ENCODE measurements at places on chromosomes 4 and X.

- no peak for DNase-seq
These were observed 604.3 kb downstream of the PACRGL start for GRCh38 chr4:21304540-21304887.

DNA sequence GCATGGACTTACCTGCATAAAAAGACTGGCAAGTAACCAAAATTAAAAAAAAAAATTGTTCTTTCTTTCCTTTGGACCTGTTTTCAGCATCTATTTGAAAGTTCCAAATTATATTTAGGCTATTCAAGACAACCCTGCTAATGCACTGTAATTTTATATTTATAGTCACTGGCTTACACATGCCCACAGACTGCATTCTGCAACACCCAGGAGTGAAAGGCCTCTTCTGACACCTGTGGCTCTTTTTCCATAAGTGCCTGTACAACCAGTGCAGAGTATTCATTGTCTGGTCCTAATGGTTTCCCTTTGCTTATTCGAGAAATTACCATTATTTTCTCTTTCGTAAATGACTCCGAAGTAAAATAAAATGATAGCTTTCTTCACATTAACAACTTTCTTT, 143.3 kb downstream of the RNF150 start:
- DNase-seq: no peak

DNA sequence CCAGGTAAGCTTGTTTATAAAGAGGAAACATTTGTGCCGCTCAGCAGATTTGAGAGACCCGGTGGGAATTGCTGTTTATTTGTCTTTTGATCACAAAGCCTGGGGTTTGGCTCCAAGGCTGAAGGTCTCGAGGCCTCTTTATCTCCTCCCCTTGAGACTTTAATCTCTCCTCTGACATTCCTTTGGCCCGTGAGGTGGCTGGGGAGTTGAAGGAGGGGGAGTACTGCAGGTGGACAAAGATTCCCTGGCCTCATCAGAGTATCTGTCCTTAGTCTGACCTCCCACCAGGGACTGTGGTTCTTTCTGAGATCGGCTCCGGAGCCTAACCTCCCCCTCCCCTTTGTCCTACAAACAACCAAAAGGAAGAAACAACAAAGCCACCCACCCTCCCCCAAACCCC, 216.5 kb downstream of the MID1IP1 start:
- DNase-seq: no peak

GRCh38 chr4:76212851-76213414, 691 bp downstream of the SCARB2 start:
- no peak for DNase-seq

DNA sequence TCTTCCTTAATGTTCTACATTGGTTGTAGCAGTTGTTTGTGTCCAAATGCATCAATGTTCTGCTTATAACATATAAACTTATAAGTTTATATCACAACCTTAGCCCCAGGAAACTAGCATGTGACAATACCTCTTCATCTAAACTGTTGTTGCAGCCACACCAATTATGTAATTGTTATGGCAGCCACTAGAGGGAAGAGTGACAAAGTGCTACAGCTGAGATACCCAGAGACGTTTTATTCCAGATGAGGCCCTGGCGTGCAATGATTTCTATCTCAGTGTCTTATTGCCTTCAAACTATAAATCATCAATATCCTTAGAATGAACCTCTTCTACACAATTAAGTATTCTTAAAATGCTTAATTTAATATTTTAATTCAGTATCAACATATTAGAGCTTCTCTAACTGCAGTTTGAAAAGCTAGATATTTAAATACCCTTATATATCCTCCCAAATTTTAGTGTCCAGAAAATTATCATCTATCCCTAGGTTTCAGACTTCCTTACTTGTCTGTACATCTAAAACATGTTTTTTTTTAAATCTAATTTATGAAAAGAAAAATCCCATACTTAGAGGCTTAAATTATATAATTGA, 171.6 kb downstream of the PCDH10 start:
- DNase-seq: peak; percentile 2

- no peak for DNase-seq
These were observed 587.7 kb downstream of the GLUD2 start for GRCh38 chrX:121635141-121635540.

DNA sequence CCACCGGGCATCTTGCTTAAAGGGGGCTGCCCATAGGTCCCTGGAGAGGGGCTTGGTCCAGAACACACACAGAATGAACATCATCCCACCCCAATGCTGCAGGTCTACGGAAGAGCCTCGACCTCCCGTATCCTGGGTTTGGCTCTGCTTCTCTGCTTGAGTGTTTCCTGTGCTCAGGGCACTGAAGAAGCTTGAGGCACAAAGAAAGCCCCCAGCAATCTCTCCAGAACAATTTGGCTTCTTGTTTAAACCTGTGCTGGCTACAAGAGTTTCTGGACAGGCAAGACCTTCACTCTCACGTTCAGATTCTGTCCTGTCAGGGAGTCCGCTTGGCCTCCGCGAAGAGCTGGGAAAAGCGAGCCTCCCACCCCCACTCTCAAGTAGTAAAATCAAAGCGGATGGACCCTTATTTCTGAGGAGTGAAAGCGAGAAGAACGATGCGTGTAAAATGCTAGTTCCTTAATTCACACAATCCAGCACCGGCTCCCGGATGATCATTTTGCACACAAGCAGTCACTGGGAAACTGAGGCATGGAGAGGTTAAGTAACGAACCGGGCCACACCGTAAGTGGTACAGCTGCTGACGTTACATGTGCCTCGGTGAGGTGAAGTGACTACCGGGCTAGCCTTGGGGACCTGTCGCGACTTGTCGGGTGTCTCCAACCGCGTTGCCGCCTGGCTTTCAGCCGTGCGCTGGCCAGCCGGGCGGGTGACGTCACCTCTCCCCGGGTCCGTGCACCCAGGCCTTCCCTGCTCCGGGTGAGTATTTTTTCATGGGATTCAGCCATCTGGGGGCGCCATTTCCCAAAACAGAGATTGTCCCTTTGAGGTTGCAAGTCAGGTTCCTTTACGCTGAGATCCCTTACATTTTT, 3.1 kb upstream of the SFRP2 start:
- DNase-seq: no peak

DNA sequence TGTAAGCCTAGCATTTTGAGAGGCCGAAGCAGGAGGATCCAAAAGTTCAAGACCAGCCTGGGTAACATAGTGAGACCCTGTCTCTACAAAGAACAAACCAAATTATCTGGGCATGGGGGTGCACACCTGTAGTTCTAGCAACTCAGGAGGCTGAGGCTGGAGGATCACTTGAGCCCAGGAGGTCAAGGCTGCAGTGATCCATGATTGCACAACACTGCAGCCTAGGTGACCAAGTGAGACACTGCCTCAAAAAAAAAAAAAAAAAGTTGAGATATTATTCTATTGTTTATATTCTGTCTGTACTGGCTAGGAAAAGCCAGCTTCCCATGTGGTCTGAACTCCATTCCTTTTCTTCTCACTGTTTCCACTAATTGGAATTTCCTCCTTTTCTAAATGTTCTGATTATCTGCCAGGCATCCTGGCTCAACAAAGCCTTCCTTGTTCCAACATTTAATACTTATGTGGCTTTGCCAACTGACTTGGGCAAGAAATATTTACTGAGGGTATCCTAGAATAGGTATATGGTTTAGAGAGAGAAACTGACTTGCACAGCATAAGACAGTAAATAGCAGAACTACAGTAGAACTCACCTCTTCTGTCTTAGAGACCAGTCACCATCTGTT, 175.2 kb upstream of the ADAMTS3 start:
- DNase-seq: no peak

- no peak for DNase-seq
These were observed 208.1 kb upstream of the TET2 start for GRCh38 chr4:104938624-104939023.

DNA sequence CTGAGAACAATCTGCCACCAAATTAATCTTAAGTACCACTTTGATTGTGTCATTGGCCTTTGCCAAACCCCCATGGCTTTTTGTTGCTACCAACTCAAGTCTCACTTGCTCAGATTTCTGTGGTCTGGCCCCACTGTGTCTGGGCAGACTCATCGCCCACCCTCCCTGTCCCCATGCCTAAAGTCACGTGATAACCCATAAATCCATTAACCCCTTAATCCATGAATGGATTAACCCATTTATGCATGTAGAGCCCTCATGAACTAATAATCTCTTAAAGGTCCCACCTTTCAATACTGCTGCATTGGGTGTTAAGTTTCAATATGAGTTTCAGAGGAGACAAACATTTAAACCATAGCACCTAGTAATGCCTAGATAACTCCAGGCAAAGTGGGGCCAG, 78.5 kb upstream of the BLTP1 start:
- no peak for DNase-seq

- peak; percentile 19 for DNase-seq
These were observed 27.6 kb upstream of the INTU start for GRCh38 chr4:127604949-127605709.

- DNase-seq: no peak
These were observed 536.9 kb downstream of the RAPGEF2 start for GRCh38 chr4:159639671-159640323.

DNA sequence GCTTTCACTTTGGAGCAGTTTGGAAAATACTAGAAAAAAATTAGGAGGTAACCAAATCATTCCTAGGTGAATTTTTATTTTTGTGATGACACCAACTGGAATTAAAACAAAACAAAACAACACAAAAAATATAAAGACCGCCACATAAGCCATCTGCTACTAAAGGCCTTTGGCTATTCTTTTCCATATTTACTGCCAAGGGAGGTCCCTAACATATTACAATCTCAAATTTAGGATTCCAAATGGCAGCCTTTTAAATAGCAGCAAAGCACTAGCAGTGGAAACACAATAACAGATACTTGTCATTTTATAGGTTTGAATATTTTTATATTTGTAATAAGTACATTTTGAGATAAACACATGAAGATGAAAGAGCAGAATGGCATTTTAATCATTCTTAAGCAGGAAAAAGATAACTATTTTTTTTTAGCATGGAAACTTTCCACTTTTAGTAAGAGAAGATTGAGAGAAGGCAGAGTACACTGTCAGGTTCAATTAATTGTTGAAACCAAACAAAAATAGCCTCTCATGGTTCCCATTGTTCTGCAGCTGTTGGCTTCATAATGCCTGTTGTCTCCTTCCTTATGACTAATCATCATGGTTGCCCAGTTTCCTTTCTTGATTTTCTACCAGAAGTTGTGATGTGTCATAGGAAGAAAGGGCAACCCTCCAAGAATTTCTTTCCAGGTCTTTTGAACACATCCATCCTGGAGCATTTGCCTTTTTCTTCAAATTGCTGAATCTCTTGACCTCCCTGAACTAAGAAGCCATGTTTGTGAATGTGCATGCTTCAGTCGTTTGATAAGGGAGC, 219.0 kb upstream of the EMCN start:
- peak; percentile 87 for DNase-seq

DNA sequence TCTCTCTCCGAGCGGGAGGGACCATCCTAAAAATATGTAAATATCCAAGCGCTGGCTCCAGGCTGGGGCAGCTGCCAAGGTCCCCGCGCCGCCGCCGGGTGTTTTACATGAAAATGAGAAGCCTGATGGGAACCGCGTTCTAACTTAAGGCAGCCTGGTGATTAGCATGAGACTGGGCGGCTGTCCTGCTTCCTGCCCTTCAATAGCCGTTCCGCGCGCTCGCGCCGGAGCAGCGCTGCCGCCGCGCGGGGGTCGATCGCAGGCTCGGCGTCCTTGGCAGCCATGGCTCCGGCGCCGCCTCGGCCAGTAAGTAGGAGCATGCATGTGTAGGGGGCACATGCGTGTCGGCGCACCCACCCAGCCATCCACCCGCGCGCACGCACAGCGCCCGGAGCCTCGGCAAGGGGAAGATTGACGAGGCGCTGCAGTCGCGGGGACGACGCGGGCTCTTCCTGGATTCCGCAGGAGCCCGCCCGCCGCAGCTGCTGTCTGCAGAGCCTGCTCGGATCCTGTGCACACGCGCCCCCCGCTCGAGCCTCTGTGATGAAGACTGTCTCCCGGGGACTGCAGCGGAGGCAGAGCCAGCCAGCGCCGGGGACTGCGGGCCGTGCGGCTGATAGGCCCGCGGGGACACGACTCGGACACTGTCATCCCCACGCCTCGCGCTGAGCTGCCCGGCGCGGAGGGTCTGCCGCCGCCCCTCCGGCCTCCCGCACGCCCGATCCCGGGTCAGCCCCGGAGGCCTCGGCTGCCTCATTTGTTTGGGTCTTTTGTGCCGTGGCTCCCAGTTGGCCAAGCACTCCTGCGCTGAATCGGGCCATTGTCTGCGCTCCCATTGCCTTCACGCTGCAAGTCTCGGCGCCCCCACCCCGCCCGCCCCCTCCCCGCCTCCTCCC, 734 bp downstream of the STOX2 start:
- DNase-seq: no peak

DNA sequence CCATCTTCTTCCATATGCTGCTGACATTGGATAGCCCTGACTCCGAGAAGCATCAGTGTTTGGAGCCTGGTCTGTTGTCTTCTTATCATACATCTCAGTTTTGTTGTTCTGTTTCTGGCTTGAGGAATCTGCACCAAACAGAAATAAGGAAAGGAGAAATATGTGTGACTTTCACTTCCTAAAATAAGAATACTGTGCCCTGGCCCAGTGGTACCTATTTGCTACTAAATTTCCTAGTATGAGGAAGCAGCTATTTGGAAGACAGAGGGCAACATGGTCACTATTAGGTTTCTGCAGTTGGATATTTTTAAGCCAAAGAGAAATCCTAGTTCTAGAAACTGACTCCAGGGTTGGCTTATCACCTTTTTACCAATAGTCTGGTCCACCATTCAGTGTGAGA, 16.8 kb downstream of the CT47C1 start:
- DNase-seq: no peak

- peak; percentile 72 for DNase-seq
These were observed 9.9 kb upstream of the GABRE start for GRCh38 chrX:151984328-151984727.

DNA sequence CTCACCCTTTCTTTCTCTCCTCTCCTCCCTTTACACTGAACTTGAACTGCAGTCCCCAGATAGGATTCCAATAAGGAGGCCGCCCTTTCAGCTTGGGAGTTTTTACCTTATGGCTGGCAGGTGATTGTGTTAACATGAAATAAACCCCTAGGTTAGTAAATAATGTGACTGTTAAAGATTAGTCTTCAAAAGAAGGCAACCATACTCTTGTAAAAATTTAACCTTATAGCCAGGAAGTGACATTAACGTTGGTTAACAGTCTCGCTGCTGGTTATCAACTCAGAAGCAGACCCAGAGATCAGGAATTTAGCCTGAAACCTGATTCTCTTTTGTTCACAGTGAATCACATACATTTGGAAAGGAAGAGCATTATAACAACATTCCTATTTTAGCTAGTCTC, 15.2 kb downstream of the FHDC1 start:
- no peak for DNase-seq

GRCh38 chrX:111010111-111010510, 85.9 kb upstream of the PAK3 start:
- no peak for DNase-seq

- no peak for DNase-seq
These were observed 41.1 kb downstream of the REELD1 start for GRCh38 chr4:146255463-146255862.

DNA sequence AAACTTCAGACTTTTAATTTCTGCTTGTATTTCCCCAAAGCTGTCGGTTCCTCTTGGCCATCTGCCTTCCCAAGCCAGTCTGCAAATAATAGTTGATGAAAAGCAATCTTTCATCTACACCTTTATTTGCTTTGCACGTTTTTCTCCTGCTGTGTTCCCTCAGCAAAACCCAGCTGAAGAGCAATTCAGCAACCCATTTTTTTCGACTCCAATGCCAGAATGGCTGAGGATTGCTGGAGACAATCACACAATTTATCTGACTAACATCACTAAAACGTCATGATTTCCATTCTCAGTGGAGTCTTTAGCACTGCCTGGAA, 94.3 kb downstream of the GPRIN3 start:
- no peak for DNase-seq
